ENCODE measurements at places on chromosomes 1 and 21. TPM values are rescaled to one million over a fixed set of nuclear protein-coding genes. Genes with fewer than 3 reads are reported as not detected.
A peak's percentile ranks its signal among the peaks of the same experiment; 100 is the strongest.

DNA sequence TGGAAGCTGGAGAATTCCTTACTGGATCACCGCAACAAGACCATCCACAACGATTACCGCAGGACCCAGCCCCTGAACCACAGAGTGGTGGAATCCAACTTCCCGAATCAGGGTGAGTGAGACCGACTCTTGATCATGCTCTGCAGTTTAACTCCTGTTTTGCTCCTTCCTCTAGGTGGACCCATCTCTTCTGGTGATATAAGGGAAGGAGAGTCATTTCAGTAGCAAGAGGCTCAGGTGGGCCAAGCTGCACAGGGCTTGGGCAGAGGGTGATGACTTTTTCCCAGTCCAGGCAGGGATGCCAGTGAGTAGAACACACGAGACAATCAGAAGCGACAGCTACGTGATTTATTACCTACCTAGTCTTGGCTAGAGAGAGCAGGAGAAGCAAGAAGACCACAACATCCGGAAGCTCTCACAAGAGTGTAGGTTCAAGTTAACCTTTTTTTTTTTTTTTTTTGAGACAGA lies 25.2 kb downstream of the CA6 start:
- DNase-seq, result no peak

GRCh38 chr1:175073061-175073460 lies 5.4 kb downstream of the TNN start:
- DNase-seq, result no peak

GRCh38 chr21:17682924-17683323 lies 70.2 kb upstream of the BTG3 start:
- DNase-seq, result no peak

- DNase-seq, result no peak
These were observed 29.1 kb downstream of the DDR2 start for GRCh38 chr1:162661336-162661735.

GRCh38 chr1:29583727-29584126 lies 347.4 kb downstream of the PTPRU start:
- DNase-seq, result no peak

DNA sequence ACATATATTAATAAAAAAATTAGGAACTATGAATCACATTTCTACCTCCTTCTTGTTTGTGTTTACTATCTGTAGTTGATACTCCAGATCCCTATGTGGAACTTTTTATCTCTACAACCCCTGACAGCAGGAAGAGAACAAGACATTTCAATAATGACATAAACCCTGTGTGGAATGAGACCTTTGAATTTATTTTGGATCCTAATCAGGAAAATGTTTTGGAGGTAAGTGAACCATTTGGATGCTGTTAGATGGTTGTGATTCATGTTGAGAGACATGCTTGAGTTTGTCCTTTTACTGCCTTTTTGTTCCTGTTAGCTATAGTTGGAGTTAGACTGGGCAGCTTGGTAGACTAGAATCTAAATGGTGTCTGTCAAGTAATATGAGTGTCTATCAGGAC lies 64.2 kb downstream of the PLA2G4A start:
- no peak for DNase-seq

DNA sequence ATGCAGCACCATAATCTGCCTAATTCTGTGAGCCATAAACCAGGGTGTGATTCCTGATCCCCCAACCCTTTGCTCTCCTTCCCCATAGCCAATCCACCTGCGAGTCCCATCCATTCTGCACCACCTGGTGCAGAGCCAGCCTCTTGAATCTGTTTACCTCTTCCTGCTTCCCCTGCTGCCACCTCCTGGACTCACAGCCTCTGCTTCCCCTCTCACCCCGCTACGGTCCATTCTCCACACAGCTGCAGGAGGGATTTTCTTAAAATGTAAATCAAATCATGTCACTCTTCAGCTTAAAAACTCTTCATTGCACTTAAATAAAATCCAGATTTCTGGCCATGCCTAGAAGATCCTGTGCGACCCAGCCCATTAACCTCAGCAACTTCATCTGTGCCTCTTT lies 186.7 kb downstream of the FOXD2 start:
- no peak for DNase-seq

DNA sequence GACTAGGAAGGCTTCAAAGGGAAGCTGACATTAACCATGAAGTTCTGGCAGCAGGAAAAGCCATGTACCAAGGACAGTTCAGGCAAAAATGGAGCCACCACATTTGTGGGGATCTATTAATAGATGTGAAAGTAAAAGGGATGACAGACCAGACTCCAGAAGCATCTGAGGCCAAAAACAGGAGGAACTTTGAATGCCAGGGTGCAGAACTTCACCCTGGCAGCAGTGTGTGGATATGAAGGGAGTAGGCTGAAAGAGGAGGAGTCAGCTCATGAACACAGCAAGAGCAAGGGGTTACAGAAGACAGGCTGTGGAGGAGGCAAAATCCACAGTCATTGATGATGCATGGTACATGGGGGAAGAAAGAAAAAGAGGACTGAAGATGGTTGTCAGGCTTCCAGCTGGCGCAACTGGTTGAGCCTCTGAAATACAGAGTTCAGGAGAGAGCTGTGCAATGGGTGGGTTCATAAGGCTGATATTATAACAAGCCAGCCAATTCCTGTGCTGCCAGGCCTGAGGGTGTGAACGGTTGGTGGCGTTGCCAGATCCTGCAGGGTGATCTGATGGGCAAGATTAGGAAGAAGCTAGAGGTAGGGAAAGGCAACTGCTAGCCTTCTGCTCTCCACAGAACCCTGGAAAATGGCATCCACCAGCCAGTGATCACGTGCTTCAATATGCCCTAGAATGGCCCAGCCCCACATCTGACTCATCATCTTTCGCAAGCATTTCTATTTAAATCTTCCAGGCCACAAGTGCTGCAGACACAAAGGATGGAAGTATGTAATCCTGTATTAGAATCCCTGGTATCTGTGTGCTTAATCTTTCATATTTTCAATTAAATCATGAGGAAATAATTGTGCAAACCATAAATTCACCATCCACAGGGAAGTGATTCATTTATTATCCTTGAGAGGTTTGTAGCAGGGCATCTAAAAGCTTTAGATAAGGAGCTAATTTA lies 81.9 kb downstream of the SLC25A24 start:
- DNase-seq, result no peak

GRCh38 chr21:42650441-42651421 lies 2.7 kb upstream of the PDE9A start:
- DNase-seq, result peak; percentile 6

Gene CLDN17
- not detected for total RNA-seq

Gene CELSR2
- total RNA-seq, result 12.5 TPM

Gene ESPN
- not detected for total RNA-seq

Data from psoas muscle (tissue), 8 donors.